Stimulated activated CD8-positive, alpha-beta memory T cell treated with anti-CD3 and anti-CD28 coated beads, Interleukin-12 subunit alpha, Interleukin-12 subunit beta, amount 100 ng/mL, for 1 hour (primary cell): ENCODE measurements at places on chromosomes 3 and 15.

DNA sequence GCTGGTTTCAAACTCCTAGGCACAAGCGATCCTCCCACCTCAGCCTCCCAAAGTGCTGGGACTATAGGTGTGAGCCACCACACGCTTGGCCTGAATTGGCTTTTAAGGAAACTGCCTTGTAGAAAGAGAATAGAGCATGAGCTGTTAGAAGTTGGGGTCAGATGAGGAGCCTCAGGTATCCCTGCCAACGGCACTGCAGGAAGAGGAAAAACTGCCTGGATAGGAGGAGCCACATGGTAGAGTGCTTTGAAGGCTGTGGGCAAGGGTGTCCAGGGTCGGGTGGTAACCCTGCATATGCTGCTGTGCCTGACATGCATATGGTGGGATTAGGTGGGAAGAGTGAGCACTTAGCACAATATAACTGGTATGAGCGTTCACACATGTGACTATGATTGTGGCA lies 55.0 kb downstream of the BSN start:
- DNase-seq, result no peak

DNA sequence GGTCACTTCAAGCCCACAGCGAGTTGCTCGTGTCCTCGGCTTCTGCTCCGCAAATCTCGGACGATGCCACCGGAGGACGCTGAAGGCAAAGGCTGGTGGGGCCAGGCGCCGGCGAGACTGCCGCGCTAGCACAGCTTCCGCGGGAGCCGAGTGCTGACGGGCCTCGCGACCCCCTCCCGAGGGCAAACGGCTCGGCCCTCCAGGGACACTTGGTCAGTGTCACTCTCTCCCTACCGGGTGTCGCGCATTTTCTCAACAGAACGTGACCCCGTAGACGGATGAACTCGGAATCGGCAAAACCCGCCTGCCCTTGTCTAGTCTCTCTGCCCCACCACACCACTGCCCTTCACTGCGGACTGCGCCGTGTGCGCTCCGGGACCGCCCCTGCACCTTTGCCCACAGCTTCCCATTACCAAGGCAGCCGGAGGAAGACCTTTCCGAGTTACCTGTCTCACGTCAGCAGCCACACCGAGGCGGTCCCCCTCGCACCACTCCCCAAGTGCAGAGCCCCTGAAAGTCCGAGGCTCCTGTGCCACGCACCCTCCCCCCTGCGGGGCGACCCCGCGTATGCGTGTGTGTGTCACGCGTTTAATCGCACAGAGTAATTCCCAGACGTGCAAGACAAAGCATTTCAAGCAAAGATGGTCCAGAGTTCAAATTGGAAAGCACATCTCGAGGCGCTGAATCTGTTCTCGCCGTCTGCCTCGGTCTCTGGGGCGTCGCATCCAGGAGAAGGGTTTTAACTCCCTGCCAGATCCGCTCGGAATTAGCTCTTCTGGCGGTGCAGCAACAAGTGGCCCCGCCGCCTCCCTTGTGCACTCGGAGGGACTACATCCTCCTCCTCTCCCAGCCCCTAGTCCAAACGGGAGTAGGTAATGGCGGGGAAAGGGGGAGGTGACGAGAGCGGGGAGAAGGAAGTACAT lies 245.0 kb upstream of the TOPAZ1 start:
- no peak for DNase-seq

DNA sequence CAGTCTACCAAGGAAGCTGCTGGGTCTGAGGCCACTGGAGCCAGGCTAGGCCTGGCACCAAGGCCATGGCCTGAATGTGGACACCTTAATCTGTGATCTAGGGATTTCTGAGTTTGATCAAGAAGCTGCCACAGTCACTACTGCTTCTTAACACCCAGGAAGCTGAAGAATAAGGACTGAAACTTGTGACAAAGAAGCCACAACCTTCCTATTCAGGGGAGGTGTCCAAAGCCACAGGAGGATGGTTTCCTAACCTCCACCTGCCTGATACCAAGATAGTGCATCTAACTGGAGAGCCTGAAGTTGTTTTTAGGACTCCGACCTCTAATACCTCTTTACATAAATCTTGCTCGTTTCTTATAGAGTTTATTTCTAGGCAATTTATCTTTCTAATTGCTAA lies 5.5 kb upstream of the ANO10 start:
- no peak for DNase-seq

- DNase-seq, result no peak
Observed at GRCh38 chr15:65434201-65434600, 11.5 kb upstream of the IGDCC4 start.

DNA sequence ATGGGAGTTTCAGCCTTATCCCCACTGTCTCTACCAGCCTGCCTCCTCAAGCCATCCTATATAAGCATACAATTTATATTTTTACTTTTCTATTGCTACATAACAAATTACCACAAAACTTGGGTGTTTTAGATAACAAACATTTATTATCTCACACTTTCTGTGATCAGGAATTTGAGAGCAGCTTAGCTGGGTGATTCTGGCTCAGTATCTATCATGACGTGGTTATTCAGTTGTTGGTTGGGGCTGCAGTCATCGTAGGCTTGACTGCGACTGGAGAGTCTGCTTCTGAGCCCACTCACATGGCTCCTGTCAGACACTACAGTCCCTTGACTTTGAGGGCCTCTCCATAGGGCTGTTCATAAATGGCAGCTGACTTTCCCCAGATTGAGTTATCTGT lies 20.7 kb downstream of the PARP15 start:
- DNase-seq, result no peak

DNA sequence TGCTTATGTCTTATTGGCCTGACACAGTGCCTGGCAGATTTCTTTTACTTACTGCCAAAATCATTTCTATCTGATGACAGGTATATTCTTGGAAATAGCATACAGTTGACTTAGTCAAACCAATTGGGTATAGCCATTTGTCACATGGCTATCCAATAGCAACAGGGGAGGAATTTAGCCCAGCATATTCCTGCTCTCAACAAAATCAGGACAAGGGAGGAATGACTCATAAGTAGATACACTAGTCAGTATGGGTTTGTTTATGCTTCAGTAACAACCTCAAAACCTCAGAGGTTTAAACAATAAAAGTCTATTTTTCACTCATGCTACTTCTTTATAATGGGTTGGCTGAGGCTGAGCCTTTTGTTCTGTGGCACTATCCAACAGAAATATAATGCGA lies 38.0 kb upstream of the VILL start:
- DNase-seq, result no peak

- no peak for DNase-seq
Observed at GRCh38 chr3:134104031-134104430, 74.3 kb upstream of the SLCO2A1 start.

DNA sequence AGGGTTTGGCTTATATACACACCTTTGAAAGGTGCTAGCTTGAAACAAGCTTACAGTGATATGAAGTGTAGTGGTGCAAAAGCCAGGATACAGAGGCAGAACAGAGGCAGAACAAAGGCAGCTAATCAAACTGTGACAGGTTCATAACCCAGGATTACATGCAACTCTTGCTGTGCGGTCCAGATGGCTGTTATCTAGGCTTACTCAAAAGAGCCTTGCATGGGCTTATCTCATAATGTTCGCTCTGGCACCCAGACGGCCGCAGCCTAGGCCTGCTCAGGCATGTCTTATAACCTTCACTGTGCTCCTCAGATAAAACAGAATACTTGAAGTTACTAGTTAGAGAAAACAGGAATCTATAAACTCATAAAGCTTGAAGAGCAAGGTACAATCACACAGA lies 22.8 kb upstream of the NOX5 start:
- DNase-seq, result no peak

DNA sequence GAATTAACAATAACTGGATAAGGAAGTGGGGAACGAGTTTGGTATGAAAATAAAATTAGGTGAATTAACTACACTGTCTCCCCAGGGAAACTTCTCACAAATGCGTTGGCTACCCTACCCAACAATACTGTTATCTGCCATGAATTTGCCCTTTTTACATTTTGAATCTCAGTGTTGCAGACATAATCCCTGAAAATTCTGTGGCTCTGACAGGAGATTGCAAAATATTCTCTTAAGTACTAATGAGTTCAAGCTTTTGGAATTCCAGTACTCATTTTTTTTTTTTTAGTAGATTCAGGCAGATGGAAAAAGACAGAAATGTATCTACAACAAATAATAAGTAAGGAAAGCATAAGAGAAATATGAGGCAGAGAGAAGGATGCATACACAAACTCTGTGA lies 332.6 kb downstream of the LSAMP start:
- DNase-seq, result no peak

DNA sequence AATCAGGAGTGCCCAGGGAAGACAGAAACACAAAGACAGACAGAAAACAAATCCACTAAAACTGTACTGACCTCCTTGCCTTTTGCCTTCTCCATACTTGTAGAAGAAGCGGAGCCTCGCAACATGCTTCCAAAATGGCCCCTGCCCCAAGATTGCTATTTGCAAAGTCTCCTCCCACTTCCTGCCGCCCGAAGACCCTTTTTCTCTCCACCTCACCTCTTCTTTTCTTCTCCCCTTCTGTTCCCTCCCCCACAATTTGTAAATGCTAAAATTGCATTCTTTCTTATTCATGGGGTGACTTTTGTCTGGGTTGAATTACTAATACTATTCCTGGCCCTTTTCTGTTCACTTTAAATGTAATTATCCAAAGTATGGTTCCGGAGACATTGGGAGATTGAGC lies at the start of gene DPPA4:
Gene DPPA4, minus strand, starts transcription at position 154 of the 400 bp plus-strand sequence. Its CDS starts 29 bp downstream, at position 125.
- no peak for DNase-seq

DNA sequence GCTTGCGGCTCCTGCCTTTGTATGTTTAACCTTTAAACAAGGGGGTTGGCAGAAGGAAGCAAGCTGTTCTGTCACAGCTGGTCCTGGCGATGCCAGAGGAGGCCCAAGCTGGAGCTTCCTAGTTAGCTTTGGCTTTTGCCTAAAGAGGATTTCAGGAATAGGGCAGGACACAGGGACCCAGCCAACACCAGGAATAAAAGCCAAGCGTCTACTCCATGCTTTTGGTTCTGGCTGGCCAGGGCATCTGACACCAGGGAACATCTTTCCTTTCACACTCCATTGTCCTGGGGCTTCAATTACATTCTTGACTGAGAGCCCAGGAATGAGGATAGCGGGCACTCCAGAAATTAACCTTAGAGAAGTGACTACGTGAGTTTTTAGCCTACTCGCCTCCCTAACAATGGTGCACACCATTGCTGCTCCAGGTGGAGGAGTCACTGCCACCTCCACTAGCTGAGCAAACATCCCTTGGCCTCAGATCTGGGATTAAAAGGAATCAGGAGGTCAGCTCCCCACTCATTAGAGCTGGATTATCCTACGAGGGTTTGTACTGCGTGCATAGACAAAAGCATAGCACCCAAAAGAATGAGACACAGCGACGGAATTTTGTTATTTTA lies 38.2 kb downstream of the TPM1 start:
- DNase-seq, result no peak

GRCh38 chr15:80060356-80061006 lies 1.0 kb downstream of the ZFAND6 start:
- DNase-seq, result peak; percentile 5

DNA sequence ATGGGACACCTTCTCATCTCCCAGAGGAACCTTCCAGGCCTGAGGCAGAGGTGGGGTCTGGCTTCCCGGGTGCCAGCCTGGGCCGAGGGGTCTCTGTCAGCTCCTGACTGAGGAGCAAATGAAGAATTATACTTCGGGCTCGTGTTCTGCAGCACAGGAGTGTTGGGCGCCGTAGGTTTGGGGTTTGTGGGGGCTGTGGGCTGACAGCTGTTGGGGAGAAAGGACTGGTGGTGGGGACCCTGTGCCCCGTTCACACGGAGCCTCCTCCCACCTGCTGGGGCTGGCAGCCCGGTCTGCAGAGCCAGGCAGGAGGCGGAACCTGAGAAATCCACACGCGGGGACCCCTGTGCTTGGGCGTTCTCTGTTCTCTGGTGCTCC lies 59.7 kb downstream of the ADAMTS7 start:
- DNase-seq, result no peak

- DNase-seq, result no peak
Observed at GRCh38 chr3:42020684-42021307, 58.9 kb upstream of the ULK4 start.

DNA sequence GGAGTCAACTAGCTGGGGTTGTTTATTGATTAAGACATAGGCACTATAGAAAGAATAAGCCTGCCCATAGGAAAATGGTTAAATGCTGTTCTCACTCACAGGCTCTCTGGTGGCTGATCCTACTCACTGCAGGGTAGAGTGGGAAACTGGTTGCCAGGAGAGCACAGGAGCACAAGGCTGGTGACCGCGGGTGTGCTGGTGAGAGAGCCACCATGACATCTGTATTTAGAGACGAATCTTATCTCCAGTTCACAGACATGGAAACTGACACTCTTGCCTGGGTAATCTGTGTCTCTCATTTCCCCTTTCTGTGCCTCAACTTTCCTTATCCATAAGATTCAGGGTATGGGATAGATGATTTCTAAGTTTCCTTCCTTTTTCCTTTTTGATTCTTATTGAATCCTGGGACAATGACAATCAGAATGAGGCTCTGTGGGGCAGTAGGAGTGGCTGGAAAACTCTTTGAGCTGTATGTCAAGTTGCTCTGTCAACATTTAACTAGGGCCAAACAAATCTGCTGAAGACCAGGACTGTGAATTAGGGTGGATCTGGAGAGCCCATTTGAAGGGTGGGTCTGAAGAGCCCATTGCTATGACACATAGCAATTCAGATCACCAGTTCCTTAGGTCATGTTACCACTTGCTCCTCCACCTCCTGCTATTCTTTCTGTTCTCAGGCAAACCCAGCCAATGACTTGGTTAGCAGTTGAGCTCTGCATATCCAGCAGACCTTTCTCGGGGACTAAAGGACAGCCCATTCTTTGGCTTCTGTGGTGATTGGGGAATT lies 286.1 kb upstream of the TBL1XR1 start:
- no peak for DNase-seq

DNA sequence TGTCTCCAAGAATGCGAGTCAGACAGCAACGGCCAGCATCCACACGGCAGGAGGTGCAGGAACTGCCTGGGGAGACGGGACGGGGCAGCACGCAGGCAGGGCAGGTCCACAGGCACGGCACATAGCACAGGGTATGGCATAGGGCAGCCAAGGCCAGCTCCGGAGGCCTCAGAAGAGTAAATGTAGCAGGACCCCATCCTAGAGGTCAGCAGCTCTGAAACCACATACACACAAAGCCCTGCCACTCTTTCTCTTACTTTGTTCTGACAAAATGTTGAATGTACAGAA lies 26.9 kb downstream of the ZXDC start:
- no peak for DNase-seq

DNA sequence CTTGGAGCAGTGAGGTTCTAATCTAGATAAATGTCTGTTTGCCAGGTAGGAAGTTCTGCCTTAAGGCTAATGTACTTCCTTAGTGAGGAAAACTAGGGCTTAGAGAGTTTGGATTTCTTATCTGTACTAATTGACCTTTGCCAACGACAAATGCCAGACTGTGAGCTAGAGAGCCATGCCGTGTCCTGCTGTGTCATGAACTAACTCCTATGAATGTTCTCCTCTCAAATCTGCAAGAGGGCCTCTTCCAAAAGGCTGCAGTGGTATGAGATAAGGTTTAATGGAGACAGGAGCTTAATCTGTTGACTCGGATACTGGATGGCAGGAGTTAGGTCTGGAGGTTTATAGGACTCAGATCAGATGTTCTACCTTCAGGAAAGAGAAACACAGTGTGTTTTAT lies 524.9 kb downstream of the NTRK3 start:
- DNase-seq, result no peak
